NB4 (cell line): ENCODE measurements at places on chromosomes 6 and 20.

DNA sequence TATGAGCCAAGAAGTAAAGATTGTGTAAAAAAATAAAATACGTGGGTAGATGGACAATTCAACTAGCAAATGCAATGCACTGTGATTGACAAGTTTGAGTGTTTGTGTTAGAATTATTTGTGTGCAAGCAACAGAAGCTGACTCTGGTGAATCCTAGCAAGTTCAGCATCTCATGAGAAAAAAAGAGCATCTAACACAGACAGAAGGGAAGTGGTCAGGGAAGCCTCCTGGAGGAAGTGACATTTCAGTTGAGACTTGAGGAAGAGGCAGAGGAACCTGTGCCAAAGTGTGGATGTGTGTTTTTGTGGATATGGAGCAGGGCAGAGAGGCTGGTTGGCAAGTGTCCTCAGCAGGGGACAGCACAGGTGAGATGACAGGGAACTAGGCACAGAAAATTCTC, 248.7 kb downstream of the ZNF217 start:
- DNase-seq = no peak

DNA sequence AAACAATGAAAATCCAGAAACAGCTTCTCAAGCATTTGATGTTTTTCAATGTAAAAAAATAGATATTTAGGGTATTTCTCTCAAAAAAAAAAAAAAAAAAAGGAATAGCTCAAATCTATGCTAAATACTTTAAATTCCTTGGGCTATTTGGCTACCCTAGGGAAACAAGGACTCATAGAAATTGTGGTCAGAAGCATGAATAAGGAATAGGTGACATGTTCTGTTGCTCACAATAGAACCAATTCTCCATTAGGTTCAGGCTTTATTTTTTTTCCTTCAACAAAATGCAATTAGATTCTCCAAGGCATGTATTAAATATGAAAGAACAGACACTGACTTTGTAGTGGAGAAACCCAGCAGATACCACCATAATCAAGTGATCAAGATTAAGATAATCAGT, 904.3 kb upstream of the FLRT3 start:
- no peak for DNase-seq

- peak; percentile 47 for DNase-seq
Measured at GRCh38 chr6:3764516-3765335, 13.2 kb upstream of the PXDC1 start.

DNA sequence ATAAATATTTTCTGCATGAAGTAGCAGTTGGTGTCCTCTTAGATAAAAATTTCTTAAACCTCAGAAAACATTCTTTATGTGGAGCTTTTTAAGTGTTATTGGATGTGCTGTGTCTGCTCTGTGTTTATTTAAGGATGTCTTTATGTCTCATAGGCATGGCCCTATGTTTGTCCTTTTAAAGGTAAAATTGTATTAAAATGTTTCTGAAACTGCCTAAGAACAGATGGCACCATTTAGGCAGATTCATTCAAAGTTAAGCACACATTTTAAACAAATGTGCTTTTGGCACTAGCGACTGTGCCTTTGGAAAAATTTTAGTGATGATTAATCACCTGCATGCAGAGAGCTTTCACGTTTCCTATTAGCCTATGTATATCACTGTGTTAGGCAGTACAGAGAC, 125.2 kb downstream of the KIF6 start:
- no peak for DNase-seq

GRCh38 chr6:108684771-108685329, 124.1 kb downstream of the FOXO3 start:
- no peak for DNase-seq

GRCh38 chr6:79598012-79598411, 33.1 kb upstream of the SH3BGRL2 start:
- DNase-seq = no peak

DNA sequence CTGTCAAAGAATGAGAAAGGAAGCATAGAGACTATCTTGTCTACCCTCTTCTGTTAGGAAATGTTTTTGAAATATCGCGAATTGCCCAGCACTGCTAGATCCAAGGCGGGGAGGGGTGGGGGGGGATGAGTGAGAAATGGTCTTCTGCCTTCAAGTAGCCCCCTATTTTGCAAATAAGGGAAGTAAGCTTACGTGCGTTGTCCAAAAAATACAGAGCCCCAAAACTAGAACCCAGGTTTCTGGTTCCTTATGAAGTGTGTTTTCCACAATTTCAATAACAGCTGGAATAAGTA, 923 bp upstream of the ILRUN start:
- DNase-seq = peak; percentile 36

GRCh38 chr20:52540509-52540908, 348.9 kb upstream of the ZFP64 start:
- no peak for DNase-seq

DNA sequence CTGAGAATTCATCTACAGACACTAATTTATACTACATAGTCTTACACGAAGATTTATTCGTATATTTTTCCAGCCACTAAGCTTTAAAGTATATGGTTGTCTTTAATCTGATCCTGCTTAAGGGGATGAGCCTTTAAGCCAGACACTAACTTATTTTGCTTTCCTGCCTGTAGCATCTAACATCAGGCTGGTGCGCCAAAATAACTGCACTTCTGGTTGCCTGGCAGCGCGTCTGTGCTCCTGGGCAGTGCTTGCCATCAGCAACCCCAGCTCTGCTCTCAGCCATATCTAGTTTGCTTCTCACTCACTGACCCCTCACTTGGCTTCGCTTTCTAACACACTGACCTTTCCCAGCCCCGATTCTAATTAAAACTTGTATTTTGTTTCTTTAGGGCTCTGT, 21.8 kb downstream of the HMGCLL1 start:
- no peak for DNase-seq

GRCh38 chr6:135086414-135086764, 31.8 kb upstream of the HBS1L start:
- no peak for DNase-seq

DNA sequence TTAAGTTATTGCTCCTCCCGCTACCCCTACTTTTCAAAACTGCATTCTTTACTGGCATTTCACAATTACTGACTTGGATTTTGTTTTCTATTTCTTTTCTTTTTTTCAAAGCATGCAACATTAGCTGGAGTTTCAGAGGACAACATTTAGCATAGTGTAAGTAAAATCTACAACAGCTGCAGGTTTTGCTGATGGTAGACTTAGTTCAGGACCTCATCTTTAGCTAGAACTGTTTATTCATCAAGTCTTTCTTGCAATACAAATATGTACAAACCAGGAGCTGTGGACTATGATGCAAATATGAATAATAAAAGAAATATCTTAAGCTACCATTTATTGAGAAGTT, 728 bp upstream of the CEP162 start:
- DNase-seq = no peak

DNA sequence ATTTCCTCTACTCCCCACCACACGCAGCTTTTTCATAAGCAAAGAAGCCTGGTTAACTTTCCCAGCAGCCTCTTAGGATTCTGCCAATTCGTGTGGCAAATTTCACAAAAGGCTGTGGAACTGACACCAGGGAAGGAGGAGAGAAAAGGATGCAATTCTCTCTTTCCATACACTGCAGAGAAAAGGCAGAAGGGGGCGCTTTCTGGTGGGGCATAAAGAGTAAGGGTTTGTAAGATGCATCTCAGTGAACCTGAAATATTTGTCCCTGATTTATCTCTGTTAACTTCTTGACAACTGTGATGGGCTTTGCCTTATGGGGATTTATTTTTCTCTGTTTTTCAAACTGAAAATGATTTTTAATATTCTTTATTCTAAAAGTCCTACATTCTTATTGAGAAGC, 45.5 kb upstream of the GLP1R start:
- DNase-seq = peak; percentile 26

DNA sequence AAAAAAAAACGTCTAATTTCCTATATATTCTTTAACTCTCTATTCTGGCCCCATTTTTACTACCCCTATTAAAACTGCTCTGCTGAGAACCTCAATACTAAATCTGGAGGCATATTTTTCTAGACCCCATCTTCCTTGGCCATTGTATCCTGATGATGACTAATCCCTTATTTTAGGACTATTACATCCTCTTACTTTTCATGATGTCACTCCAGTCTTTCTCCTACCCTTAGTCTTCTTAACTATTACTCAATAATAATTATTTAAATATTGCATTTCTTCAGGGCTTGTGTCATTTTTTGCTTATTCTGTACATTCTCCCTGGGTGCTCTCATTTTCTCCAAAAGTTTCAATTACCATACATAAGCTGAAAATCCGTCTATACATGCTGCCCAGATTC, 6.4 kb downstream of the FBXO30 start:
- no peak for DNase-seq

DNA sequence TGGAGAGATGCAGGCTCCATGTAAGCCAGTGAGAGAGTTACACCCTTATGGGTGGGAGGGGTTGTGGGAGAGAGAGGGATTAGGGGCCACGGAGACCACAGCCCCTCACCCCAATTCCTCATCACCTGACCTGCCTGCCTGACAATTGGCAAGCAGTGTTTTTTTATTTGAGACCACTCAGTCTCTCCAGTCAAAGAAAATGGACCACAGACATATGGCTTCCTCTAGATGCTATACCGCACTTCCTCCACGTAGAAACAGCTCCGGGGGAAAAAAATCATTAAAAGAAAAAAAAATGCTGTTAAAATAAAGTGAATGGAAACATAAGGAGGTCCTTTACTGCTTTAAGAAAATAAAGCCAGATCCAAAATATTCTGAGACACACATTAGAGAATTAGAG, 152.7 kb downstream of the MYLK4 start:
- DNase-seq = no peak

DNA sequence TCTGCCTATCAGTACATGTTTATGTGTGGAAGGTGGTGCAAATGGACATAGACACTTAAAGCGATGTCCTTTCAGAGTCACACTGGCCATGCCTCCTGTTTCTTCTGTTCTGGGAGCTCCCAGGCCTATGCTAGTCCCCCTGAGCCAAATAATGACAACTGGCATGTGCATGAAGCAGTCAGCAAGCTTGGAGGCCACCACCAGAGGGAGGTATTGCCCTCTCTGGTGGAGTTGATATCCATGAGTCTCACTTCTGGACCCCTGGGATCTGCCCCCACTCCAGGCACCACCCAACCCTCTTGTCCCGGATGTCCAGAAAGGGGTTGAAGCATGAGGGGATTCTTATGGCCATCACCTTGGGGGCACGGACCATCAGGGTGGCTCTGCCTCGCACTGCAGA, 172.2 kb downstream of the AIG1 start:
- DNase-seq = peak; percentile 46

DNA sequence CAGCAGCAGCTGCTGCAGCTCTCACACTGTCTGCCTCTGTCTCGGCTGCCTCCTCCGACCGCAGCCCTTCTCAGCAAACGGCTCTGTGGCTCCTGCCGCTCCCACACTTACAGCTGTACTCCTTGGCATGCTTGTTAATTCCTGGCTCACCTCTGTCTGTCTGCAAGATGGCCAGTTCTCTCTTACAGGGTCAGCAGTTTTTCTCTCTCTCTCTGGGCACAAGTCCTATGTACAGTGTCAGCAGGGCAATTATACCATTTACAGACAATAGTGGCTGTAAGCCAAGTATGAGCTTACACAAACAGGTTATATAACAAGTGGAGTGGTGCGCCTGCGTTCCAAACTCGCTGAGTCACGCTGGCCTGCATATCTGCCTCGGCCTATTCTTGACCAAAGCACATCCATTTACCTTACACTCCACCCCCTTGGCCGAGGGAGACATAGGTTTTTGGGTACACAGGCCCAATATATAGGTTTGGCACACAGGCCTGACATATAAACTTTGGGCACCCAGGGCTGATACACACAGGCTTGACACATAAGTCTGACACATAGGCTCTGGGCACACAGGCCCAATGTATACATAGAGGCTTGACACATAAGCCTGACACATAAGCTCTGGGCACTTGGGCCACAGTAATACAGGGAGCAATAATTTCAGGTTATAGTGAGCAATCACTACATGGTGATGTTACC, 4.4 kb downstream of the ZKSCAN3 start:
- peak; percentile 39 for DNase-seq

DNA sequence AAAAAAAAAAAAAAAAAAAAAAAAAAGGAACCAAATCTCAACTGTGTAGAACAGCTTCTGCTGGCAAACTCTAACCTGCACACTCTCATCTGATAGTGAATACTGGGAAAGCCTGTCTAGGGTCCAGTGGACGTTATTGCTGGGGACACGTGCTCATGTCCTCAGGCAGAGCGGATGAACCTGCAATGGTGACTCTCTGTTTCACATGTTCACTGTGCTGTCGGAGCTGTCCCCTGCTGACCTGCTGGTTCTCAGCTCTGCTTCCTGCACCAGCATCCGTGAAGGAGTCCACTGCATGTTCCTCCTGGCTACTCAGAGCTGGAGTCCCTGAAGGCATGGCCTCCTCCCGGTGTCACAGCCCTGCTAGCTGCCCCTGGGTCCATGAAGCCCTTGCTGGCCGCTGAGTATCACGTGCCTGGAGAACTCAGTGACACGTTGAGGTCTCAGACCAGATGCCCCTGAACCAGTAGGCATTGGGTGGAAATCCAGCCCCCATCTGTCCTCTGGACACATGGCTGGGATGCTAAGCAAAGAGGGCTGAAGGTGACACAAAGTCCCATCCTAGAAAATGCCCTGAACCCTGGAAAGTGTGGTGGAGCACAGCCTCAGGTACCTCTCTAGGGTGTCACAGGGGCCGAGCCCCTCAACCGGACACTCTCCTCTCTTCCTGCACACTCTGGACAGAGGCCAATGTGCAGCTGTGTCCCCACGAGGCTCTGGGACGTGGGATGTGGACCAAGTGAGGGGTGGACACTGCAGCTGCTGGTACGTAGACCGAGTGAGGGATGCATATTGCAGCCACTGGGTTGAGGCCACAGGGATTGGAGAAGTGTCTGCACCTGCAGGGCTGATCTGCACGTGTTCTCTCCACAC, 54.9 kb upstream of the FRMD1 start:
- DNase-seq = no peak

- no peak for DNase-seq
Measured at GRCh38 chr6:19440531-19440930, 396.6 kb upstream of the ID4 start.

GRCh38 chr6:148529010-148529409, 186.4 kb downstream of the SASH1 start:
- DNase-seq = no peak
